ENCODE measurements at places on chromosomes 2 and 18. TPM values are rescaled to one million over a fixed set of nuclear protein-coding genes. Genes with fewer than 3 reads are reported as not detected.

NT5DC4 gene
- not detected for total RNA-seq

GAD1 gene
- total RNA-seq, result 0.28 TPM

VWC2L gene
- total RNA-seq, result not detected

RGPD4 gene
- not detected for total RNA-seq

PSTPIP2 gene
- 5.7 TPM for total RNA-seq

KCNE4 gene
- total RNA-seq, result 43.9 TPM

CDH2 gene
- total RNA-seq, result 33.7 TPM

FOXD4L1 gene
- total RNA-seq, result 0.09 TPM

LAMA3 gene
- total RNA-seq, result 19.1 TPM

UGT1A4 gene
- total RNA-seq, result not detected

CMPK2 gene
- total RNA-seq, result 0.43 TPM

RPL37A gene
- 4,723 TPM for total RNA-seq

MAP3K19 gene
- total RNA-seq, result not detected

Measured in smooth muscle cell of bladder (primary cell).